ENCODE measurements at places on chromosomes 7 and 10. TPM values are rescaled to one million over a fixed set of nuclear protein-coding genes. Genes with fewer than 3 reads are reported as not detected.

Gene ZNF735
- total RNA-seq: not detected

Gene NUPR2
- total RNA-seq: not detected

Gene ACTL6B
- total RNA-seq: not detected

Gene CCL24
- total RNA-seq: not detected

Gene BAMBI
- total RNA-seq: 45.4 TPM

Gene HOXA7
- not detected for total RNA-seq

Gene CALN1
- not detected for total RNA-seq

Gene TACC2
- total RNA-seq: 16.5 TPM

Gene TET1
- 7.1 TPM for total RNA-seq

Gene TMEM178B
- 3.9 TPM for total RNA-seq

DNA sequence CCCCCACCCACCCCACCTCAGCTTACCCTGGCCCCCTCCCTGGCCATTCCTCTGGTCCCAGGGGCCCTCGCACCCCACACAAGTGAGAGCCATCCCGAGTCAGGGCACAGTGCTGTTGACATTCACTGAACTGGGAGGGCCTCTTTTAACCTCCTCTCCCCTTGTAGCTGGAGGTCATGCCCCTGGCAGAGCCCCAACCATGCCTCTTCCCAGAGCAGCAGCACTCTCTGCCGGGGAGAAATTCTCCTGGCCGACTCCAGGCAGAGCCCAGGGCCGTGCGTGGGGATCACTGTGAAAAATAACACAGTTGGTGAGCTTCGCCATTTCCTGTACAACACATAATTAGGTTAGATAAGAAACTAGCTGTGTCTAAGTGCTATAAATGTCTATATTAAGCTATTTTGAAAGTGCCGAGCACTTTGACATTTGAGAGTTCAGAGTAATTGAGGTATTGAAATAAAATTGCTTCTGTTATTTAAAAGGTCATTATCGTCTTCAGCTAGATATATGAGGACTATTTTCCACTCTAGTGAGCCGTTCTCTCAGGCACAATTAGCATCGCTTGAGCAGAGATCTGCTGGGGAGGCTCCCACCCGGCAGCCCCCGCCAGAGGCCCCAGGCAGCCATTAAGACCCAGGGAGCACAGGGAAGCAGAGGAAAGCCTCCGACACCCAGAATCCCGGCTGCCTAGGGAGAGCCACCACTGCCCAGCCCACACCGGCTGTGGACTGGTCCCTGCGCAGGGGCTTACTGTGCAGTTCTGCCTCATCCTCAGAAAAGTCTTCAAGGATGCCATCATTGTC lies 62.4 kb upstream of the LRRC18 start:
- H3K4me3 ChIP-seq: no peak overlapping the region
- DNase-seq: no peak
- no peaks in the 10 kb centered on the region for H3K36me3 ChIP-seq
- H3K27me3 ChIP-seq: no peaks in the 10 kb centered on the region

- H3K27ac ChIP-seq: no peak overlapping the region
- no peaks in the 10 kb centered on the region for H3K4me1 ChIP-seq
- no peaks in the 10 kb centered on the region for H3K27me3 ChIP-seq
- H3K4me3 ChIP-seq: no peak overlapping the region
- DNase-seq: no peak
These were observed 139.3 kb downstream of the MBL2 start for GRCh38 chr10:52633266-52633665.

GRCh38 chr7:69775231-69775771 lies 177.0 kb downstream of the AUTS2 start:
- no peaks in the 10 kb centered on the region for H3K36me3 ChIP-seq
- H3K27me3 ChIP-seq: no peaks in the 10 kb centered on the region
- peak; percentile 29 for DNase-seq
- H3K4me3 ChIP-seq: no peak overlapping the region
- peaks cover 5% of the 10 kb centered on the region for H3K4me1 ChIP-seq

DNA sequence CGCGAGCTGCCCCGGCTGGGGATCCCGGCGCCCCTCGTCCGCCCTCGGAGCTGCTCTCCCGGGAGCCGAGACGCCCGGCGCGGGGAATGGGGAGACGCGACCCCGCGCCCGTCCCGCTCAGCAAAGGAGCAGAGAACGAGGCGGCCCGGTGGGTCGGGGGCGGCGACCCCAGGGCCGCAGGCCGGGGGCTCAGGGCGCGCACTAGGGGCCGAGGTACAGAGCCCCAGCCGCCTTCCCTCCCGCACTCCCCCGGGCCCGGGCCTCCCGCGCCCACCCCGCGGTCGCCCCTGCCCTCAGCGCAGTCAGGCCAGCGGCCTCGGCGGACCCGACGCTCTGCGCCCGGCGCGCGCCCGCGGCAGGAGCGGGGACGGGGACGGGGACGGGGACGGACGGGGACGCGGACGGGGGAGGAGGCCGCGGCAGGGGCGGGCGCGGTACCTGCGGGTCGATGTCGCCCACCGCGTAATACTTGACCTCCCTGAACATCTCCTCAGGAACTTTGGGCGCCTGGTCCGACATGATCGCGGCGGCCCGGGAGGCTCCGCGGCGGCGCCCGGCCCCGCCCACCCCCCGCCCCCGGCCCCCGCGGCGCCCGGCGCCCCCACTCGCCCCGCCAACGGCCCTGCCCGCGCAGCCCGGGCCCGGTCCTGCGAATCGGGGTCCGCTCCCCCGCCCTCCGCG lies 373 bp downstream of the PAXIP1 start:
- H3K27ac ChIP-seq: peak overlapping the region; percentile 94
- no peaks in the 10 kb centered on the region for H3K27me3 ChIP-seq
- H3K36me3 ChIP-seq: no peaks in the 10 kb centered on the region
- no peak for DNase-seq

GRCh38 chr10:88642209-88642608 lies 22.0 kb upstream of the LIPF start:
- no peak for DNase-seq
- no peaks in the 10 kb centered on the region for H3K4me1 ChIP-seq
- H3K4me3 ChIP-seq: no peak overlapping the region
- H3K36me3 ChIP-seq: no peaks in the 10 kb centered on the region

DNA sequence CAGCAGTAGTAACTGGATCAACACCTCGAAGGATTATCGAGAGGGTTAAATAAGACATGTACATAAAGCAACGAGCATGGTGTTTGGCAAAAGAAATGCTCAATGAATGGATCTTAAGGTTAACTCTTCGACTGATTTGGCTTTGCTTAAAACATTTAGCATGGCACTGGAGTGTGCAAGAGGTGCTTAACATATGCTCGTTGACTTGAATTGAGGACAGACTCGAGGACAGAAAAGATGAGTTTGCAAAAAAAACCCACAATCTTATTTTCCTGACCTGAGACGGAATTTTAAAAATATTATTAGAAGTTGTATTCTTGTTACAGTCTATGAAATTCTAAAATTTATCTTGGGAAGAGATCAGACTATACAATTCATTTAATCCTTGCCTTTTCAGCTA lies 49.4 kb upstream of the ST8SIA6 start:
- H3K4me1 ChIP-seq: peaks cover 8% of the 10 kb centered on the region
- no peak overlapping the region for H3K4me3 ChIP-seq
- H3K36me3 ChIP-seq: no peaks in the 10 kb centered on the region

- peak; percentile 62 for DNase-seq
- H3K27me3 ChIP-seq: no peaks in the 10 kb centered on the region
- H3K4me1 ChIP-seq: peaks cover 30% of the 10 kb centered on the region
- H3K4me3 ChIP-seq: no peak overlapping the region
These were observed 50.4 kb downstream of the DNAJB6 start for GRCh38 chr7:157386979-157387800.

GRCh38 chr10:63561341-63561740 lies 40.1 kb downstream of the REEP3 start:
- DNase-seq: no peak
- H3K27me3 ChIP-seq: no peaks in the 10 kb centered on the region
- no peaks in the 10 kb centered on the region for H3K4me1 ChIP-seq
- no peaks in the 10 kb centered on the region for H3K36me3 ChIP-seq

GRCh38 chr10:69045441-69046300 lies 42.2 kb upstream of the SRGN start:
- H3K27me3 ChIP-seq: no peaks in the 10 kb centered on the region
- peak; percentile 50 for DNase-seq
- H3K4me3 ChIP-seq: no peak overlapping the region
- no peaks in the 10 kb centered on the region for H3K4me1 ChIP-seq

DNA sequence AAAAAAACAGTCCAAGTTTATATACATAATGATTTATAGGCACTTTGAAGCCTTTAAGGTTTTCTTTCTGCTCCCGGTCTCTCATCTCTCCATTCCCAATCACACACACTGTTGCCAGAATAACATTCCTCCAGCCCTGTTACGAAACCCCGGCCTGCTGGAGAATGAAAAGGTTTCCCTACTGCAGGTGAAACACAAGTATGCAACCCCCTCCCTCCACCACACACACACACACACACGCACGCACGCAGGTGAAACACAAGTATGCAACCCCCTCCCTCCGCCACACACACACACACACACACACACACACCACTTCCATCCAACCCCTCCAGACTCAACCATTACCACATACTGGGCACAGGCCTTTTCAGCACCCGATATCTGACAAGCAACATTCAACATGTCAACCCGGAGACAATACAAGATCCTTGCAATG lies 87.5 kb downstream of the PARD3 start:
- no peaks in the 10 kb centered on the region for H3K36me3 ChIP-seq
- H3K4me3 ChIP-seq: no peak overlapping the region
- H3K4me1 ChIP-seq: peaks cover 13% of the 10 kb centered on the region
- peak; percentile 9 for DNase-seq
- no peaks in the 10 kb centered on the region for H3K27me3 ChIP-seq

GRCh38 chr10:118108194-118109026 lies 61.7 kb upstream of the RAB11FIP2 start:
- peak; percentile 20 for DNase-seq
- no peak overlapping the region for H3K27ac ChIP-seq
- no peaks in the 10 kb centered on the region for H3K27me3 ChIP-seq
- peak overlapping the region; percentile 41 for H3K4me3 ChIP-seq
- no peaks in the 10 kb centered on the region for H3K36me3 ChIP-seq

- no peak overlapping the region for H3K27ac ChIP-seq
- no peaks in the 10 kb centered on the region for H3K27me3 ChIP-seq
- DNase-seq: no peak
- no peaks in the 10 kb centered on the region for H3K36me3 ChIP-seq
These were observed 57.3 kb downstream of the TCF7L2 start for GRCh38 chr10:113007343-113007771.

- no peak overlapping the region for H3K4me3 ChIP-seq
- H3K27ac ChIP-seq: no peak overlapping the region
- no peak for DNase-seq
- peaks cover 18% of the 10 kb centered on the region for H3K27me3 ChIP-seq
These were observed 30.7 kb downstream of the FGF8 start for GRCh38 chr10:101745074-101745696.

- H3K27ac ChIP-seq: no peak overlapping the region
- H3K27me3 ChIP-seq: no peaks in the 10 kb centered on the region
- no peak for DNase-seq
- H3K36me3 ChIP-seq: no peaks in the 10 kb centered on the region
- H3K4me3 ChIP-seq: no peak overlapping the region
These were observed 4.2 kb downstream of the NOS3 start for GRCh38 chr7:150994838-150995510.

DNA sequence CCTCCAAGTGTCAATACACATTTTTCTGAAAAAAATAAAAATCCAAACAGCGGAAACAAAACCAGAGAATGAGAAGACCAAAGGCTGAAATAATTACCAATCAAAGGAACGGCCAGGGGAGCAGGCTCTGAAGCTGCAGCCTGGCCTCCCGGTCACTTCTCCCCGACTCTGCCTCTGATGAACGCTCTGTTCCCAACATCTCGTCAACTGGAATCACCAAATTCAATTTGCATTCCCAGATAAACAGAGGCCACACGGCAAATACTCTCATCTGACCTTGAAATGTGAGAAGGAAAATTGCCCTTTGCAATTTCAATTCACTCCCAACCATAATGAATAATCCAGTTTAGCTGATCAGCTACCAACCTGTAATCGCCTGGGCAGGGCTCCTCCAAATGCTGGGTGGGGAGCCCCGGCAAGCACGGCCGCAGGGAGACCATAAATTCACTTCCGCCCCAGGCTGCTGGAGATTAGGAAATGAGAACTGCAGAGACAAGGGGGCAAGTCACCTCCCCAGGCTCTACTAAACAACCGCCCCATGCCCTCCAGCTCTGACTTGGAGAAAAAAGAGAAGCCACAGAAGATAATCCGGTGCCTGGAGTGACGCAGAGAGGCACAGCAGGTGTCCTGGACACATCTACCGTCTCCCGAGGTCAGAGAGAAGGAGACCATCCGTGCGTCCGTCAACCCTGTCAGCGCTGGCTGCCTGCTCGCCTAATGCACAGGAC lies 153.2 kb downstream of the MAD1L1 start:
- H3K27me3 ChIP-seq: no peaks in the 10 kb centered on the region
- no peak for DNase-seq
- H3K4me1 ChIP-seq: peaks cover 17% of the 10 kb centered on the region
- no peak overlapping the region for H3K4me3 ChIP-seq

DNA sequence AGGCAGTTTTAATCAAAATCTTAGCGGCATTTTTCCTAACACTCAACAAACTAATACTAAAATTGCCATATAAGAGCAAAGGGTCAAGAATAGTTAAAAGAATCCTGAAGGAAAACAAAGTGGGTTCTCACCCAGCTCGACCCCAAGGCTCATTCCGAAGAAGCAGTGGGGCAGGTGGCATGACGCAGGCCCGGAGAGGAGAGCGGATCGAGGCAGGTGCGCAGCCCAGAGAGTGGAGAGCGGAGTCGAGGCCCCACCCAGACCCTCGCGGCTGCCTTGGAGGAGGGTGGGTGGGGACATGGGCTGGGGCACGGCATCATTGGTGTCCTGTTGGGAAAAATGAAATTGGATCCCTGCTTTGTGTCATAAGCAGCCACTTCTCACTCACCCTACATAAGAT lies 109.8 kb downstream of the INPP5A start:
- no peaks in the 10 kb centered on the region for H3K27me3 ChIP-seq
- H3K36me3 ChIP-seq: peaks cover 3% of the 10 kb centered on the region
- no peak overlapping the region for H3K27ac ChIP-seq
- no peak for DNase-seq

GRCh38 chr7:46389146-46389545 lies 468.1 kb upstream of the IGFBP3 start:
- no peaks in the 10 kb centered on the region for H3K36me3 ChIP-seq
- H3K27ac ChIP-seq: no peak overlapping the region
- peaks cover 9% of the 10 kb centered on the region for H3K4me1 ChIP-seq
- DNase-seq: no peak
- H3K27me3 ChIP-seq: no peaks in the 10 kb centered on the region
- no peak overlapping the region for H3K4me3 ChIP-seq

GRCh38 chr7:51290304-51290637 lies 26.3 kb downstream of the COBL start:
- H3K36me3 ChIP-seq: no peaks in the 10 kb centered on the region
- no peak for DNase-seq
- no peaks in the 10 kb centered on the region for H3K4me1 ChIP-seq
- no peak overlapping the region for H3K4me3 ChIP-seq

GRCh38 chr10:114635797-114636550 lies 22.1 kb downstream of the ABLIM1 start:
- DNase-seq: no peak
- peaks cover 4% of the 10 kb centered on the region for H3K27me3 ChIP-seq
- H3K36me3 ChIP-seq: no peaks in the 10 kb centered on the region
- peaks cover 62% of the 10 kb centered on the region for H3K4me1 ChIP-seq

DNA sequence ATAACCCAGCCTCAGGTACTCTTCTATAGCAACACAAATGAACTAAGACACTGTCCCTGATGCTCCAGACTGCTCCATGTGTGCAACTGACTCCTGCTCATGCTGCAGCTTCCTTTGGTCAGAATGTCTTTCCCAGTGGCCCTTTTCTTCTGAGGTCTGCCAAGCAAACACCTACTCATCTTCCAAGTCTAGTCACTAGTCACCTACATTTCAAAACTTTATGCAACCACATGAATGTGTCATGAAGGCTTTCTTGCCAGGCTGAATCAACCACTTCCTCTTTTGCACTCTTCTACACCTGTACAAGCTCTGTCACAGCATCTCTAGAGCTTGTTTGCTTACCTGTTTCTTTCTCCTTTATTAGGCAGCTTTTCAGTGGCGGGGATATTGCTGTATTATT lies 75.8 kb downstream of the LSMEM1 start:
- H3K36me3 ChIP-seq: no peaks in the 10 kb centered on the region
- no peaks in the 10 kb centered on the region for H3K4me1 ChIP-seq
- no peak overlapping the region for H3K27ac ChIP-seq
- DNase-seq: no peak
